Stimulated activated naive CD8-positive, alpha-beta T cell treated with anti-CD3 and anti-CD28 coated beads, Interleukin-15, amount 100 ng/mL, for 72 hours (primary cell): ENCODE measurements at places on chromosomes 16 and 17.

DNA sequence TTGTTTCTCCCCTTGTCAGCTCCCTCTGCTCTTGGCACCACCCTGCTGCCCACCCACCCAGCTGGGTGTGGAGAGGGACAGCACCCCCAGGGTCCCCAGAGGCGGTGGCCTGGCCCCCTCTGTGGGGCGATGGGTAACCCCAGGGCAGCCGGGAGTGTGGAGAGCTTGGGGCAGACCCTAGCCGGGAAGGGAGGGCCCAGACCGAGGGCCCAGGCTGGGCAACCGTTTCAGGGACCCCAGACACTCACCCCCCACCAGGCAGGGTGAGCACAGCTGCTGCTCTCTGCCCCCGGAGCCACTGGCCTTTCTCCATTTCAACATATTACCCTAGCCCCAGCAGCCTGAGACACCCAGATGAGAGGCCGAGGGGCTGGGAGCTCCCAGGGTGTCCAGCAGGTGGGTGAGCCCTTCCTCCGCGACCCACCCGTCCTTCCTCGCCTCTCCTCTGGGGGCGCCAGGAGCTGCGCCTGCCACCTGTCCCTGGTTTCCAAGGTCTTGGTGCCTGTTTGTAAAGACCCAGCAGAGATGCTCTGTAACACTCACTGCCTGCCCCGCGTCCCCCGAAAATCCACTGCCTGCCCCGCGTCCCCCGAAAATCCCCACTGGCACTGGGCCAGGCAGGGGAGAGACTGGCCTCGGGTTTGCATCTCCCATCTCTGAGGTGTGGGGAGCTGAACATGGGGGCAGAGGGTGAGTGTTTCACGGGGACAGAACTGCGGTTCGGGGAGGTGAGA lies 45.4 kb downstream of the BAHCC1 start:
- DNase-seq, result no peak

GRCh38 chr16:54286090-54286365 lies 559 bp downstream of the IRX3 start:
- DNase-seq, result no peak

DNA sequence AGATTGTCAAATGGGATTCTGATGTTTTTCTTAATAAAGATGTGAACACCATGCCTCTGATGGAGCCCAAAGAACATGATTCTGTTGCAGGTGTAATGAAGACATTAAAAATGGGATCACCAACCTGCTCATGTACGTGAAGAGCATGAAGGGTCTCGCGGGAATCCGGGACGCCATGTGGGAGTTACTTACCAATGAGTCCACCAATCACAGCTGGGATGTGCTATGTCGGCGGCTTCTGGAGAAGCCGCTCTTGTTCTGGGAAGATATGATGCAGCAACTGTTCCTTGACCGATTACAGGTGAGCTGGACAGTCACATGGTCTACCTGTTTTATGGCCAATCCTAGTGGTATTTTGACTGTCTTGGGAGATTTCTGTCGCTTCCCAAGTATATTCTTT lies 7.6 kb downstream of the COG1 start:
- no peak for DNase-seq

DNA sequence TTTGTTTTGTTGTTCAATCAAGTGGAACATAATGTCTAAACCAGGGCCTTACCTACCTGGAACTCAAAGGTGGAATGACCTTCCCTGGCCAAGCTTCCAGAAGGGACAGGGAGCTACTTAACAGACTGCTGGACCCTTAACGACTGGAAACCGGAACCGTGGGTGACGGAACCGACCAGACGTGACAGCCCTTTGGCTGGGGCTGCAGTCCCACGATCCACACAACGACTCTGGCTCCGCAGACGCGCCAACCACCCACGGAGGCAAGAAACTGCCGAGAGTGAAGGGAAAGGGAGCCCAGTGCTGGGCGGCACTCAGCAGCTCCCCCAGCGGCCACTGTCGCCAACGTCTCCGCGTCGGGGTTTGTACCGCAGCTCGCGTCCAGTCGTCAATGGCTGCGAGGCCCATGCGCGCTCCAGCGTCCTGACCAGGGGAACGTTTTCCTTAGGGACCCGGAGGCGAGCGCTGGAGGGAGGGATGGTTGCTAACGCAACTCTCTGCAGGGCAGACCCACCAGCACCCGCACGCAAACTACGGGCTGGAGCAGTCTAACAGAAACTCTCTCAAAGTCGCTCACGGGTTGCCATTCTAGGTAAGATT lies 5.5 kb upstream of the KIF22 start:
- peak; percentile 72 for DNase-seq

- no peak for DNase-seq
Measured at GRCh38 chr17:70560471-70560870, 391.1 kb downstream of the KCNJ2 start.

DNA sequence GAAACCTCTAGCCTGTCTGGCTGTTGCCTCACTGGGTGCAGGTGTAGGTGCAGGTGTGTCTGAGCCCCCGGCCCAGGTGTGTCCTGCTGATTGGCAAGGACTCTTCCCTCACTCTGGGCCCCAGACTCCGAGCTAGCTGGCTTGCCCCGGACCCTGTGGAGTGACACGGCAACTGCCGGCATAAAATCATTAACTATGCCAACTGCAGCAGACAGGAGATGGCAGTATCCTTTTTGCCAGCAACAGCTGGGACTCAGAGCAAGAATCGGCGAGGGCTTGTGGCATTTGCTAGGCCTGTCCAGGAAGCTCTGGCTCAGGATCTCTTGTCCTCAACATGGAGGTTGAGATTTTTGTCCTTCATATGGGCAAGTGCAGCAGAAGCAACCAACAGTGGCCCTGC lies 20.8 kb downstream of the CIAPIN1 start:
- DNase-seq, result no peak

GRCh38 chr16:76287466-76287865 lies 10.3 kb downstream of the CNTNAP4 start:
- DNase-seq, result no peak

GRCh38 chr16:11014136-11014535 lies 69.8 kb downstream of the CLEC16A start:
- DNase-seq, result no peak

DNA sequence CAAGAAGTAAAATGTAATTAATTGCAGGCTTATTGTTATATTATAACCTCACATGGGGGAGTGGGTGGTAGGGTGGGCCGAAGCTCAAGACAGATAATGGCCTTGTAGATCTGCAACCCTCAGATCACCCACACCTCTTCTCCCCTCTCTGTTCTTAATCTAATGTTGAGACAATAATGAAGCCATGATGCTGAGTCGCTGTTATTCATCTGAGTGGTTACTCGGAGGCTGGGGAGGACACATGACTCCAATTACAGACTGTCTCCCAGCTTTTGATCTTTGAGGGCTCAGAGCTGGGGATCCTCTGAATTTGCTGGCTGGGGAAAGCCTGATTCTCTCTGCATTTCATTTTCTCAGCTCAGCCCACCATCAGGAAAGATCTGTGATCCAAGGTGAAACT lies 275.3 kb downstream of the SHISA9 start:
- DNase-seq, result no peak

DNA sequence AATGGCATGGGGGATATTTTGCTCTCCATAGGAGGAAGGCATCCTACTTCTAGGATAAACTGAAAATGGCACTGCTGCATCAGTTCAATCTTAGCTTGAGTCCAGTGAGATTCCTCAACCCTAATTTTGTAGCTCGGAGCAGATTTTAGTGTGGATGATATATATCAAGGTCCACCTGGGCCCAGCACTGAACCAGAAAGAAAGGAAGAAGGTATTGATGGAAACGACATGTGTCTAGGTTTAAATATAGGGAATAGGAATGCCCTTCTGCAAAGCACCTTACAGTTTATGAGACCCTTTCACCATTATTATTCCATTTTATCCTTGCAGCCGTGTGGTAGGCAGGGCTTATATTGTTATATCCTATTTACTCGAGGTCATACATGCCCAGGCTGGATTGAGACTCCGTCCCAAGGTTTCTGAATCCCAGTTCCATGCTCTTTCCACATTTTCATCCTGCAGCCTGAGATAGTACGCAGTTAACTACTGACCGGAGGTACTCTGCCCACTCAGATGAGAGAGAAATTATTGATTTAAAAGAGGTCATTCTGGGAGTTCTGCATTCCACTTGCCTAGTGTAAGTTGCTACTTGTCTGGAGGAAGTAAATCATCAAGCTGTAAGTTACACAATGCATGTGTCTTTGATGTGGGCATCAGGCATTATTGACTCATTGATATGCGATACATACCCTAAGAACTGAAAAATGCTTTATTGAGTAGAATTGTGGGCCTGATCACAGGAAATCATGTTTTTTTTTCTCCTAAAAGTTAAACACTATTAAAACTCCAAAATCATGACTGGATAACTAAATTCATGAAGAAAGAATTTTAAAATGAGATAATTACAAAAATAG lies 10.1 kb downstream of the KRT39 start:
- DNase-seq, result no peak
